ENCODE measurements at places on chromosomes 12 and 14.
A peak's percentile ranks its signal among the peaks of the same experiment; 100 is the strongest.

DNA sequence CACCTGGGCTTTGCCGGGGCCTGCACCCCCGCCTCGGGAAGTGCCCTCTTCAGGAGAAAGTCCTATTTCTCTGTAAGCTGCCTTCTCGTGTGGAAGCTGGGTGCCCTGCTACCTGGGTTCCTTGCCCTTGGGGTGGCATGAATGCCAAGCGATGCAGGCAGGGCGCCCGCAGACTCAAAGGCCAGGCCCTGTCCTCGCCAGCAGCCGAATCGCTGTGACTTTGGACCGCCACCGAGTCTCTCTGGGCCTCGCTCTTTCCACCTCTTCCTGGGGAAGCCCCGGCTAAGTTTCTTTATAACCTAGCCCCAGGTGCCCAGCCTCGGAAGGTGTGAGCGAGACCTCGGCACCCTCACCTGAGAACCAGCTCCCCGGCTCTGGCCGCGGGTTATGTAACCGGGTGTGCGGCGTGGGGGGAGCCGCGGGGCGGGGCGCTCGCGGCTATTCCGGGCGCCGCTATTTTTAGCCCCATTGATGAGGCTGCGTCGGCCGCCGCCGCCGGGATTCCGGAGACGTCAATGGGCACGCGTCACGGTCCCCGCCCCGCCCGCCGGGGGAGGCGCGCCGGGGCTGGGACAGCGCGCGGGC lies 14.6 kb upstream of the NR4A1 start:
- peak; percentile 84 for DNase-seq

GRCh38 chr12:2537868-2538541 lies 256.8 kb upstream of the FKBP4 start:
- no peak for DNase-seq

- no peak for DNase-seq
Observed at GRCh38 chr14:79062226-79062625, 892.1 kb downstream of the NRXN3 start.

DNA sequence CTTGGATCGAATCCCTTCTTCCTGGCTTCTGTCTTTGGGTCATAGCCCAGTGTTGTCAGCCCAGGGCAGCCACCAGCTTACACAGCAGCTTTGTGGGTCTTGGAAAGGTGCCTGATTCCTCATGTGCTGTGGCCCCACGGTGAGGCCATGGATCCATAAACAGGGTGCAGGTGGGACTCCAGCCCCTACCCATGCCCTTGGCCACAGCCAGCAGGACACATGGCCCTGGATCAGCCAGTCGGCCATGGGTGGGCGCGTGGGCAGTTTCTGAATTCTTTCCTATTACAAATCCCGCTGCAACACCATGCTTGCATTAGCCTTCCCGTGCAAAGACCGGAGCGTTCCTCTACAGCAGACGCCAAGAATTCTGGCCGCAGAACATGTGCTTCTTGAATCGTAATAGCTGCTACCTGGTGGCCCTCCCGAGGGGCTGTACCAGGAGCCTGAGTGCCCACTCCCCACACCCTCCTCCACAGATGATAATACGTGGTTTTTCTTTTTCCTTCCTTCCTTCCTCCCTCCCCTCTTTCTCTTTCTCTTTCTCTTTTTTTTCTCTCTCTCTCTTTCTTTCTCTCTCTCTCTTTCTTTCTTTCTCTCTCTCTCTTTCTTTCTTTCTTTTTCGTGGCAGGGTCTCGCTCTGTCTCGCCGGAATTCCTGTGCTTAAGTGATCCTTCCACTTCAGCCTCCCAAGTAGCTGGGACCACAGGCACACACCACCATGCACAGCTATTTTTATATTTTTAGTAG lies 2.9 kb upstream of the MMP17 start:
- DNase-seq = no peak

DNA sequence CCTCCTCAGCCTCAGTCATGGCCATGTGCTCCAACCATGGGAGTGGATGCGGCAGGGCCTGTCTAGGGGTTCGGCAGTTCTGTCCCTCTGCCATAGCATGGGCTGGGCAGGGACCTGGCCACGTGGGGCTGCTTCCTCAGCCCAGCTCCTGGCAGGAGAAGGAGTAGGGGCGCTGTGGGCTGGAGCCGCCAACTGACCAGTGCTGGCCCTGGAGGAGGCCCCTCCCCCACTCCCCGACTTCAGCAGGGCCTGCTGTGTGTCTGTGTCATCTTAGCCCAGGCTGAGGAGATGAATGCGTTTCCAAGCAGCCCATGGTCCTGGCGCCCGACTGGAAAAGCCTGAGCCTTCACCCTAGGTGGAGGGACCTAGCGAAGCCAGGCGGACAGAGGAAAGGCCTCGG lies 2.7 kb upstream of the PACS2 start:
- DNase-seq = no peak

DNA sequence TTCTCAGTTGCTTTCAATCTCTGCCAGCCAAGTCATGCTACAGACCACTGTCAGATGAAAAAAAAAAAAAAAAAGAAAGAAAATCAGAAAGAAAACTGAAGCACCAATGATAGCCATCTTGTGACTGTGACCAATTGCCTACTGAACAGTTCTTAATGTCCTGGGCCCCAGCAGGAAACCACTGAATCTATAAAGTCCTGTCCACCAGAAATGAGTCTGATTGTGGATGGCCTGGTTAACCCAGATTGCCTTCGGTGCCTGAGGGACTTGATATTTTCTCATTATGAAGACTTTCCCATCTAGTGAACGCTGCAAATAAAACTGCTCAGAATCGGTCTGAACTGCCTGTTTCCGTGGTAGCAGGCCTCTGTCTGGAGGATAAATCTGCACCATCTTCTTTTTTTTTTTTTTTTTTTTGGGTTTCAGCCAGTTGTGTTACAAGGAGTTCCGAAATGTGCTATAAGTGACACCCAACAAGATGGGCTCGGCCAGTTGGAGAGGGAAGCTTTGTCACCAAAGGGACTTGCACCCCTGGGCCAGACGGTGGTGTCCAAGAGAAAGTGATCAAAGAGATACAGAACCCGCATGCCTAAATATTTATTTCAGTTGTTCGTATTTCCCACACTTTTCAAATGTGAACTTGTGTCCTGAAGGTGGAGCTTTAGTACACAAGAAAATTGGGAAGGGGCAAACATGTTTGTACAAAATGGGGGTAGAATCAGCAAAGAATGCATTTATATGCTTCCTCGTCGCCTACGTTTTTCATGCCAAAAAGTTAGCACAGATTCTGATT lies 3.0 kb upstream of the PLXNC1 start:
- DNase-seq = no peak

- no peak for DNase-seq
Observed at GRCh38 chr14:68975667-68976066, 3.4 kb downstream of the ACTN1 start.

DNA sequence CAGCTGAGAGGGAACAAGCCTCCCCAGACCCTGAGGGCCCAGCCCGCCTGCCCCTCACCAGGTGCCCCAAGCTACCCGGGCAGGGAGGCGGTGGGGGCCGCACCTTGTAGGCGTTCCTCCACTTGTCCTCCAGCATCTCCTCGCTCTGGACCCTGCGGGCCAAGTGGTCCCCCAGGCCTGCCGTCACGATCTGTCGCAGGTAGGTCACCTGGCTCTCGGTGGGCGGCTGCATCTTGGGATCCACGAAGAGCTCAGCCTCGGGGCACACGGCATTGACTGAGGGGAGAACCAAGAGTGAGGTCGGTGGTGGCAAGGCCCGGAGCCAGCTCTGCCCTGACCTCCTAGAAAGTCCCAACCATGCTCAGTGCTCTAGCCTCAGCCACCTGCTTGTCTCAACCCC lies 36.6 kb downstream of the DHX37 start:
- no peak for DNase-seq

DNA sequence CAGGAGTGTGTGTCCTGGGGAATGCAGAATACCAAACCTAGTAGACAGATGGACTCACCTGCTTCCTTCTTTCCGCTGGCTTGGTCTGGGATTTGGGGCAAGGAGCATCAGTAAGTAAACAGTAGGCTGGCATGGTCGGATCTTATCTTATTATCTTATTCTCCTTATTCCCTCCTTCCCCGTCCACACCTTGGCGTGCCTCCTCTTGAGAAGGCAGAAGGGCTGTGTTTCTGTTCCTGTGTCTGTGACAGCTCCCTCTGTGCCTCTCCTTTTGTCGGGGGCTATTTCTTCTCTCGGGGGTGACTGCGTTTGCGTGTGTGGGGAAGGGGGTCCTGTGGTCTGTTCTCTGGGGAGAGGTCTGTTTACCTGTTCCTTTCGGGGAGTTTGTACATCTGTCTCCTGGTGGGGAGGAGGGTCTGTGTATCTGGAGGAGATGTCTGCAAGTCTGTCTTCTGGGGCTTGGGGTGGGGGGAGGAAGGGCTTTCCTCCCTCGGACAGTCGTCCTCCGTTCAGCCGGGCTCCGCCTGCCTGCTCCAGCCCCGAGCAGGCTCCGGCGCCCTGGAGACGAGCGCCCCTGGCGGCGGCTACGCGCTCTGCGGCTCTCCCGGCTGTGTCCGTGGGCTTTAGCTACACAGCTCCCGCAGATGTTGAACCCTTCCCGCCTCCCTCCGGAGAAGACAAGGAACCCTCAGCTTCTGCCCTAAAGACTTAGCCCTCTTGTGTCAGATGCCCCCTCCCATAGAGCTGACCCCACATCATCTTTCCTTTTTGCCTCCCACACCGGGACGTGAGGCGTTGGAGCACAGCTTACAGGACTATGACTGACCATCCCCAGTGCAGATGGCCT lies 4.4 kb downstream of the KRT86 start:
- peak; percentile 72 for DNase-seq

DNA sequence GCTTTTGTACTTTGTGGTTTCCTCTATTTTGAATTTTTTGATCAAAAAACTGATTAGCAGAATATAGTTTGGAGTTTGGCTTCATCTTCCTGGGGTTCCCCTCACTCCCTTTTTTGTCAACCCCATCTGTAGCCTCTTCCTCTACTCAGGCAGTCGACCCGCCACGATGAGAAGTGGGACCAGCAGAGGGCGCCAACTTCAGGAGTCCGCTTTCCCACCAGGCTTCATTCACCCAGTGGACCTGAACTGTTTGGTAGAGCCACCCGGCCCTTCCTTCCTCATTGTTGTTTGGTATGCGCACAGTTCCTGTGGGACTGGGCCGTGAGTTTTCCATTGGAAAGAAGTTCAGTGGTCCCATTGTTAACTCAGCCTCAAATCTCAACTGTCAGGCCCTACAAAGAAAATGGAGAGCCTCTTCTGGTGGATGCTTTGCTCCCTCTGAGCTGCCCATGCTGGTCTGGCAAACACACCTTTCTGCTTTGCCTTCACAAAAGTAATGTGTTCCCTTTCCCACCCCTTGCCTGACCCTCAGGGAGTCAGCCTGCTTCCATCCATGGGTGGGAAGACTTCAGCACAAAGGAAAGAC lies 21.7 kb downstream of the TMBIM6 start:
- DNase-seq = peak; percentile 90
